ENCODE measurements at places on chromosomes 13 and 19. TPM values are rescaled to one million over a fixed set of nuclear protein-coding genes. Genes with fewer than 3 reads are reported as not detected.
A peak's percentile ranks its signal among the peaks of the same experiment; 100 is the strongest.

DNA sequence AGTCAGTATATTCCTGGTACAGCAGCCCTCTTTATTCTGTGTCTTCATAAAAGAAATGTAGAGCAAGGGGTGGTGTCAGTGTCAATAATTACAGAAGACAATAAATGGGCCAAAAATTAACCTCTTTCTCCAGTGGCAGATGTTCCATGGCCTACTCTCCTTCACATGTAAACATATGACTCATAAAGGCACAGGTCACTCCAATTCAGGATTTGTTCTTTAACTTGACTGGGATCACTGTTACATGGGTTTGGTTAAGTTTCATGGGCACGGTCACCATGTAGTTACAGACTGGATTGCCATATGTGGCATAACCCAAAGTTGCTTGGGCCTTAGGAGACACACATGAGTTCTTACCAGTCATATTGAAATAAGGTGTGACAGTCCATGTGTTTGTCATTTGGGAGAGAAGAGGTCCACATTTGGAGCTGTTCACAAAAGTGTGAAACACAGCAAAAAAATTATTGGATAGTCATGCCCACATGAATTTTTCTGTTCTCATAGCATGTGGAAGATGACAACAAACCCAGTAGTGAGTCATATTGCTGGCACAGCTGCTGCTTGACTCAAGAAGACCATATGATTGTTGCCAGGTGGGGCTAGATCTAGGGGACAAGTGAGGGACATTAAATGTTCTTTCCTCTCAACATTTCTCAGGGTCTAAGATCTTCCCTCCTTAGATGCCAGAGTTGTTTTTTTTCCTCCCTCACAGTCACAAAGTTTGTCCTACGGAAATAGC, 68.1 kb upstream of the HTR2A start:
- no peak for DNase-seq

GRCh38 chr13:46893798-46894560, 2.9 kb downstream of the HTR2A start:
- peak; percentile 62 for DNase-seq

DNA sequence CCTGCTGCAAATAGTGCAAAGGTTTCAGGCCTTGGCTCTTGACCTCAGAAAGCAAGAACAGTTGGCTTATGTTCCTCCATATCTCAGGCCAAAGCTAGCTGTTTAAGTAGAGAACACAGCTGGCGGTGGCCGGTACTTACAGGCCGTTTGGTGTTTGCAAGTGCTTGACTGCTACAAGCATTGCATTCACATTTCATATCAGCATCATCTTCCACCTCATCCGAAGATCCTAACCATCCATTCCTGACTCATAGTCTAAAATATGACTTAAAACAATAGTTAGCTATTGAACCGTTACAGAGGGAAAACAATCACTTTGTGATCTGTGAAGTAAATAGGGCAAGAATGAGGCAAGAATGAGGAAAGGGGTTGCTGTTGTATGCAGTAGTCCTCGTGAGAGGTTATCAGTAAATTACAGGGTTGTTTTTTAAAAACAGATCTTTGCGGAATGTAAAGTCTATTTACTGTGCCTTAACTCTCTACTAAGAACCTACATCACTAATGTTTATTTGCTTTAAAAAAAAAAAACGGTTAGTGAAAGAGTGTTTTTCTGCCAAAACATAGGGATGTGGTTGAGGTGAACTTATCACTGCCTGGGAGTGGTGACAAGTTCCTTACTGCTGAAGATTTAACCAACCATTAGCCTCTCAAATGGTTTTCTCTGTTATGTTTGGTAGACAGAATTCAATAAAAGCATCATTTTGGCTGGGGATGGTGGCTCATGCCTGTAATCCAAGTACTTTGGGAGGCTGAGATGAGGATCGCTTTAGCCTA, 21.6 kb upstream of the WDR88 start:
- no peak for DNase-seq

GRCh38 chr19:32202244-32202643, 143.2 kb upstream of the ZNF507 start:
- DNase-seq, result no peak

- no peak for DNase-seq
Observed at GRCh38 chr13:111508164-111508870, 187.9 kb downstream of the TEX29 start.

DNA sequence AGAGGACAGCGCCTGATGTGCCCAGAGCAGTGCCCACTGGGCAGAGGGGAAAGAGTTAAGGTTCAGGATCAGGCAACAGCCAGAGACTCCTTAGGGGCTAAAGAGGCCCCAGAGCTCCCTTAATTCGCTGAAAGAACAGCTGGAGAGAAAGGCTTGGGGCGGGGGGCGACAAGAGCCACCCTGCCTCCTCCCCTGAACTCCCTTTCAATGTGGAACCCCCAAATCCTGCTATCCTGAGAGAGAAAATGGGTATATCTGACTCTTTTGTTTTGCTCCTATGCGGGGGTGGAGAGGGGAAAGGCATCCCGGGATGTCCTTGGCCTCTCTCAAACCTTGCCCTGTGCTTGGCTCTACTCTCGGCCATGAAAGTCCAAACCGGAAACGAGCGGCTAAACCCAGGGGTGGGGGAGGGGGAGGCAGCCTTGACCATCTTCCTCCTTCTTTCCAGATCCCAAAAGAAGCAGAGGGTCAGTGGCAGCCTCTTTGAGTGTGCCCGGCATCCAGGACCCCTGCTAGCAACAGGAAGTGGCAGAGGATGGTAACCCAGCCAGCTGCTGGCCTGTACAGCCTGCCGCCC, 4.7 kb downstream of the PRKACA start:
- DNase-seq, result peak; percentile 63

DNA sequence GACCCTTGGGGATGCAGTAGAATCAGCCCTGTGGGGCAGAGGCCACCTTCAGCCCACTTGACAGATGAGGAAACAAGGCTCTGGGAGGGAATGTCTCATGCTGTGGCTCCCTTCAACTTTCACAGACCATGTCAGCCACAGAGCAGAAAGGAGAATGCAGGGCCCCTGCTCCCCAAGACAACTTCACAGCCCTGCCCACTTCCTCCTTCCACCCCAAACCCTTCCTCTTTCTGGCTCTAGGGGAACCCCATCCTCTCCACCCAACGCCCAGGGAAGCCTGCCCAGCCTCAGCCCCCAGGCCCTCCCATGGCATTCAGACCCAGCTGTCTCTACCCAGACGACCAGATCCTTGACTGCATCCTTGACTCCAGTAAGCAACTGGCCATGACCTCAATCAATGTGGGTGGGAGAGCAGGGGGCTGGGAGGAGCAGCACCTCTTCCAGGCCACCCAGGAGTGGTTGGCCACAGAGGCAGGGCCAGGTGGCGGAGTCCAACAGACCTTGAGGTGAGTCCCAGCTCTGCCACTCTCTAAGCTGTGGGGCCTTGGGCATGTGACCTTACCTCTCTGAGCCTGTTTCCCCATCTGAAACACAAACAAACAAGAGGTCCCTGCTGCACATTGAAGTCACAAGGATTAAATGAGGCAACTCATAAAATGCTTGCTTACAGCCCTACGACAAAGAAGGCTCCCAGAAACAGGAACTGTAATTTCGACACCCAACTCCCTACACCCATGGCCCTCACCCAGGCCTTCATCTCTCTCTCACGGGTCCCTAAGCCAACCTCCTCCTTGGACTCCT, 15.8 kb downstream of the DEDD2 start:
- DNase-seq, result no peak

- no peak for DNase-seq
Observed at GRCh38 chr13:99601535-99601934, 100.3 kb downstream of the TM9SF2 start.

DNA sequence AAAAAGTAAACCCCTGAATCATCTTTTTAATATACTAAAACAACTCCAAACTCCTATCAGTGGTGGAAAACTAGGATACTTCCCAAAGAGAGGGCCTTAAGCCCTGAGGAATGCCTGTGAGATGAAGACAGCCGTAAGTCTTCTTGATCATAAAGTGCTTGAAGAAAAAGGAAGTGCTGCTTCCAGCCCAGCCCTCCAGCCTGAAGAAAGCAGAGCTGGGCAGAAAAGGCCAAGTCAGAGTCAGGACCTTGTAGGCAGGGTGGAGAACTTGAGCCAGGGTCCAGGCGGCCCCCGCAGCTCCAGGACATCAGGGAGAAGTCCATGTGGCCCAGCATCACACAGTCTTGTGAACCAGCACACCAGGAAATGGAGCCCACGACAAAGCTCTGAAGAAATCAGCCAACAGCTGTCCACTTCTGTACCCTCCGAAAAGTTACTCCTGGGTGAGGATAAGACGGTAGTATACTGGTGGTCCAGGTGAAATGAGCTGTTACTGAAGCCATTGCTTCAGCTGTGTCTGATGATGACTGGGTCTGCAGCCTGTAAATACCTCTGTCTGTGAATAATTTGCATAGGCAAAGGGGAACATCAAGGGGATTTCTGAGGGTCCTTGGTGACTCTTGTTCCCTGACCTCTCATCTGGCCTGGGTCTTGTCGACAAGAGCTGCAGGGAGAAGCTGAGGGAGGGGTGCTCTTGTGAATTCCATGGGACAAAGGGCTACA, 18.7 kb upstream of the CRYL1 start:
- DNase-seq, result no peak

GRCh38 chr19:12156223-12157058, at the start of gene ZNF625:
ZNF625 (minus strand) TSS chr19:12156734; CDS start chr19:12156558, 176 bp downstream.
- peak; percentile 82 for DNase-seq

GRCh38 chr19:7941895-7942596, 1.4 kb downstream of the TIMM44 start:
- DNase-seq, result no peak

GRCh38 chr13:94305463-94305862, 174.0 kb downstream of the DCT start:
- no peak for DNase-seq

CGB2 gene
- total RNA-seq, result not detected

All from uterus (tissue), 4 donors.